Fibroblast of skin of right biceps (primary cell): ENCODE measurements at places on chromosomes 11 and 22.

DNA sequence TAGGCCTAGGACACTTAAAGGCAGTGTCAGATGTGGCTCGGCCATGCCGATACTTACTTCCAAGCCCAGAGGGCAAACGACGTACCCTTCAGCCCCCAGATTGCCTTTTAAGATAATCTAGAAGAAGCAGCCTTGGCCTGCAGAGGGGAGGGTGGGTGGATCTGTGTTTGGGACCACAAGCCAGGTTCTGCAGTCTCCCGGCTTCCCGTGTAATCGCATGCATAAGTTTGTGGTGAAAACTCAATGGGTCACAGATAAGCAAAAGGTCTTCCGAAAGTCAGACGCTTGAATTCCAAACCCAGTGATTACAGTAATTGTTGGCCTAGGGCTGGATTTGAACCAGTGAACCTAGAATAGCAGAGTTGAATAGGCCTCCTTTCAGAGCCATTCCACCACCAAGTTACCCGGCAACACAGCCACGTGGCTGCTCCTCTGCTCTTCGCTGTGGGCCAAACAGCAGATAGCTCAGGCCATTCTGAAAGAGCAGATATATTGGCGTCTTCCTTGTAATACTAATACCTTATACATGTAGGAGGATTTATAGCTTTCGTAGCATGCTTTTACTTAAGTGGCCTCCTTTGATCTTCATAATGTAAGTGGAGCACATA lies 170.8 kb upstream of the CADM1 start:
- DNase-seq = no peak

DNA sequence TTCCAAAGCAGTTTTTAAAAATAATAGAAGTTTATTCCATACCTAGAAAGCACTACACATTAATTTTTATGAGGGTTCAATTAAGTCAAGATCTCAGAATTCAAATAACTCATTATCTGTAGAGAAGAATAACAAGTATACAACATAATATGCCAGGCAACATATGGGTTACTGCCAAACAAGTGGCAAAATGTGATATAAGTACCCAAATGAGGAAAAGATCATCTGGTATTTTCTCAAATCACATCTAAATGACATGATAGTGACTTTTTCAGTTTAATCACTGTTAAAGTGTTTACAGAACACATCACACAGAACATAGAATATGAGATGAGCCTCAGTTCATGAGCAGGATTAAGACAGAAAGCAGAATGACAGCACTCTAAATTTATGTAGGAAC lies 123.3 kb downstream of the FCHSD2 start:
- DNase-seq = no peak

GRCh38 chr22:36328635-36329253 lies 59.0 kb downstream of the MYH9 start:
- DNase-seq = peak; percentile 88

DNA sequence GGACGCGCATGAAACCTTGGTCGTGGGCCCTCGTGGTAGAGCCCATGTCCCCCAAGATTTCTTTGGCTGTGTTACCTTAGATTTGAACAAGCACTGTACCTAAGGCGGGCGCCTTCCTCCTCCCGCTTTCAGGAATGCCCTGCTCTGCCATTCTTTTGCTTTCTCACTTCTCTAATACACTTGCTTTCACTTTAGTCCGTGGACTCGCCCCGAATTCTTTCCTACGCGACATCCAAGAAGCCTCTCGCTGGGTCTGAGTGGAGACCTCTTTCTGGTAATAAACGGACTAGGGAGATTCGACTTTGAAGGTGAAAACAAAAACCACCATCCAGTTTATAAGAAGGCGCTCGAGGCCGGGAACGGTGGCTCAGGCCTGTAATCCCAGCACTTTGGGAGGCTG lies 1.2 kb upstream of the NUP50 start:
- no peak for DNase-seq

GRCh38 chr22:35818897-35819296 lies 101.2 kb downstream of the APOL5 start:
- no peak for DNase-seq

GRCh38 chr22:23267226-23268043 lies 87.1 kb downstream of the BCR start:
- no peak for DNase-seq

DNA sequence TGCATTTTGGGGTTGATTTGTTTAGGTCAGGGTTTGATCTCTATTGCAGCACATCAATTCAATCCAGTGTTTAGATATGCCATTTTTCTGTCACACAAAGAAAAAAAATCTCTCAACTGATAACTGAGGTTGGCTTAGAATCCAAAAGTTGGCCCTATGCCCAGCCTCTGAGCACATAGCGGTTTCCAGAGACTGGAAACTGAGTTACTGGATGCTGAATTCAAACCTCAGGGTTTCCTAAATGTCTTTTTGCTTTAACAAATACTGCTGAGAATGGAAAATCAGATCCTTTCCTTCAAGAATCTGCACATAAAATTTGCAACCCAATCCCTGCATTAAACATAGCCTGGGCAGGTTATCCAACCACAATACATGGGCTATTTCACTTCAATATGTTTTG lies 4.0 kb downstream of the P4HA3 start:
- peak; percentile 76 for DNase-seq

- DNase-seq = peak; percentile 37
Measured at GRCh38 chr11:122882857-122883645, 492 bp downstream of the JHY start.
